ELR (cell line): ENCODE measurements at places on chromosomes 6 and 20.

DNA sequence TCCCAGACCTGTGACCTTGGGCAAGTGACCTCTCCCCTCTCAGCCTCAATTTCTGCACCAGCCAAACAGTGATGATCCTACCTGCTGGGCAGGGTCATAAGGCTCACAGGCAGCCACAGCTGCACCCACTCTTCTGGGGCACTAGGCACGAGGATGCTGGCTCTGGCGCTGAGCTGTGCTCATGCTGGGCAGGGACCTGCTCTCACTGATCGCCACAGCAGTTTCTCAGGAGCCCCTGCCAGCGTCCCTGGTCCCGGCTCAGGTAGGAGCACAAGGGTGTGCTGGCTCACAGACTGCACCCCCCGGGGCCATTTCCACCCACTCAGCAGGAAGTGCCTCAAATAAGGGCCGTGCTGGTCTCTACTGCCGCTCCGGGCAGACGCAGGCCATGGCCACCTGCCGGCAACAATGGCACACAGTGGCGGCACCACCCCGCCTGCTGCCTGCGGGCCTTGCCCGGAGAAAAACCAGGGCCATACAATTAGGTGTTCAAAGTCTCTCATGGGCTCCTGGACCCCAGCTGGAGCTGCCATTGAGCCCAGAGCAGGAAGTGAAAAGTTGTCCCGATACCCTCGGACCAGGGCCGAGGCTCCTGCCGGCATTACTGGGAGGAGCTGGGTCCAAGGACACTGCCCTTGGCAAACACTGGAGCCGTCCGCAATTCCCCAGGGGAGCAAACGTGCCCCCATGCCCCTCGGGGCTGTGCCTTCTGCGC, 4.6 kb upstream of the CABLES2 start:
- no peak for DNase-seq

DNA sequence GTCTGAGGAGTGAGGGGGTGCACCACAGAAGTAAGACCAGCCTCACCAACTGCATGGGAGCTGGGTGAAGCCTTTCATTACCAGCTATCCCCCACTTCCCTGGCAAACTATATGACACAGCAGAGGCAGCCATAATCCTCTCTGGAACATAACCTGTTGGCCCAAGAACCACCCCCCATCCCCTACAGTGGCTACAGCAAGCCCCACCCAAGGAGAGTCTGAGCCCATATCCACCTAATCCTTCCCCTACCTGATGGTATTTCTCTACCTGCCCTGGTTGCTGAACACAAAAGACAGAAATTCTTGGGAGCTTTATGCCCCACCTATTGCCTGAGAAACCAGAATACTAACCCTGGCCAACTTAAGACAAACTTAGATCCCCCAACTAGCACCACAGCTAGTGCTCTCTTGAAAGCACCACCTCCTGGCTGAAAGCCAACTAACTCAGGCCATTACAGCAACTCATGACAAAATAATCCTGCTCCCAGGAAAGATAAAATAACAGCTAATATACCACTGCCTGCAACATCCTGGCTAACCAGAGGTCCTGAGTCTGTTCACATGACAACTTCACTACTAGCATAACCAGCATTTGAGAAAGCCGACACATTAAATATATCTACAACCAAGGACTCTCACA, 11.2 kb downstream of the RNGTT start:
- DNase-seq, result peak; percentile 21

DNA sequence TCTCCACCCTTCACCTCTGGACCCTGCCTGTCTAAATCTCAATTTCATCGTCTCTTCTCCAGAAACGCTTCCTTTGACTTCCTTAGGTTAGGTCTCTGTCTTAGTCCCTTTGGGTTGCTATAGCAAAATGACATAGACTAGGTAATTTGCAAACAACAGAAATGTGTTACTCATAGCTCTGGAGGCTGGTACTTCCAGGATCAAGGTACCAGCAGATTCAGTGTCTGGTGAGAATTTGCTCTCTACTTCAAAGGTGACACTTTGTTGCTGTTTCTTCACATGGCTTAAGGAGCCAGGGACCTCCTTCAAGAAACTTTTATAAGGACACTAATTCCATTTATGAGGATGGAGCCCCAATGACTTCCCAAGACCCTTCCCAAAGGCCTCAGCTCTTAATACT, 145.1 kb upstream of the IMPG1 start:
- no peak for DNase-seq

- DNase-seq, result peak; percentile 4
Measured at GRCh38 chr6:125469915-125470314, 168.1 kb upstream of the HDDC2 start.

DNA sequence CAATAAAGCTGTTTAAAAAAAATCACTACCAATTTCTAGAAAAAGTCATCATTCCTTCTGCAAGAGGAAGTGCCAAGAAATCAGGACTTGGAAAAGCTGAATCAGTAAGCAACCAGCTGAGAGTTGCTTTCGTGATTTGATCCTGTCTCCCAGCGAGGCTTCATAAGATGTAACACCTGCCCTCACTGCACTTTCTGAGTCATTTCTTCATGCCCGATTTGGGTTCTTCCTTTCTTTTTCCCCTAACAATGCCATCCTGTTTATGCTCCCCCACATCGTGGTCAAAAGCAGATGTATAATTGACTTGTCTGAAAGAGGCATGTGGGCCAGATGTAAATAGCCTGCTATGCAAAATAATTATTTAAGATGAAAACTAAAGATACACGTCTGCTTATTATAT, 52.1 kb downstream of the RIPOR2 start:
- no peak for DNase-seq

DNA sequence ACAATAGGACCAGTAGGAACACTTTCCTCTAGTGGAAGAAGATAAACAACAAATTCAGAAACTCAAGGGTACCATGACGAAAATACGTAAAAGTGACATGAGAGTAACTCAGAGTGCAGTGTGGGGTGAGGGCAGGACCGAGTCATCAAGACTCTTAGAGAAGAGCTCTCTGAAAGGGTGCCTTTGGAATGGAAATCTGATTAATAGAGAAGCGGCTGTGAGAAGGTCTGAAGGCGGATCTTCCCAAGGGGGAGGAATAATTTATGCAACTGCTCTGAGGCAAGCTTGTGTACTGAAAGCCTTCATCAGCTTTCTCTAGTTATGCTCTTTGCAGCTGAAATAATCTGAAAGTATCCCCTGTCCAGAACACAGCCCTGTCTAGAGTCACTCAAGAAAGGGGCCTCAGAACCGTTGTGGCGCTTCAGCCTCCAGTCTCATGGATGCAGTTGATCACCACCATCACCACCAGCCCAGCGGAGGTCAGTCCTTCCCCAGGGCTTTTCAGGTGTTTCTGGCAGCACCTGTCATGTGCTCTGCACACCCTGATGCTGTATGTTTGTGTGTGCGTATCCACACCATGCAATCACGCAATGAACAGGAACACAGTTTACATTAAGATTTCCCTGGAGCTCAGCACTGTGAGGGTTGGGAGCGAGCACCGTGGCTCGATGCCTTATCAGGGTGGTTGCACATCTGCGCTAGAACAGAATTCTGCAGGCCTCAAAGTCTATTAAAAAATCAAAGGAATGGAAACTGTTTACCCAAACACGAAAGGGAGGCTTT, 396.5 kb downstream of the SMOC2 start:
- no peak for DNase-seq

DNA sequence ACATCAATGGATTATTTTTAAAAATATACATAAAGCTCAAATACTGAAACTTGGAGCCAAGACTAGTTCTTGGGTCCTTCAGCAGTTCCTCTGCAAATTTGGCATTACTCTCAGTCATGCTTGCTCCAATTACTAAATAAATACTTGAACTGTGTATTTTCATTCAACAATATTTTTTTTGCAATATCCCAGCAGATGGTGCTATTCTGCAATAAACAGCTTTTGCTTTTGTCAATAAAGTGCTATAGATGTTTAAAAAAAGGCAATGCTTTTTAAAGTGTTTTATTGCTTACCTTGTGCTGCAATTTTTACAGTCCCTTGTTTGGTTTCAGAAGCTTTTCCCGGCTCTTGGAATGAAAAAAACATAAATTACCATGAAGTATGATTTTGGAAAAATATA, 243.4 kb downstream of the TRDN start:
- DNase-seq, result peak; percentile 18

- DNase-seq, result peak; percentile 3
Measured at GRCh38 chr6:133809406-133809805, 79.5 kb upstream of the TCF21 start.

DNA sequence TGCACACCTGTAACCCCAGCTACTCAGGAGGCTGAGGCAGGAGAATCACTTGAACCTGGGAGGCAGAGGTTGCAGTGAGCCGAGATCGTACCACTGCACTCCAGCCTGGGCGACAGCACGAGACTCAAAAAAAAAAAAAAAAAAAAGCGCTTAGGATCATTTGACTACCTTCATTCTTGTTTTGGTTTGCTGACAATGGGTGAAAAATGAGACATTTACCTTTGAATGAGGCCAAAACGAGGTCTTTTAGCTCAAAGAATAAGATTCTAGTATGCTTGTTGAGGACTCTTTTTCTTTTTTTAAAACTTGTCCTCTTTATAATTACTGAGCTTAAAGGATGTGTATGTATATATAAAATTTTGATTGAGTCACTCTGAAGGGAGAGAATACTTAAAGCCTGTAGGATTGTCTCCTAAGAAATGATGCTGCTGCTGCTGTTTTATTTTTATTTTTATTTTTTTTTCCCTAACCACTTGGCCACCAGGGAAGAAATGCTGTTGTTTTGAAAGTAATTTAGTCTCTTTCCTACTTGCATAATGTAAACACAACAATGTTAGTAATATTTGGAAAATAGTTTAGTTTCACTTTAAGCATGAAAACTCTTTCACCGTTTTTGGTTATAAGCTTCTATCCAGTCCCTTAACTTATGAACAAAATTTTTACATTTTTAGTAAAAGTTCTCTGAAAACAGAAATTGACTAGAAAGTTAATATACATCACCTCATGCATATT, 7.9 kb downstream of the UBR2 start:
- peak; percentile 27 for DNase-seq
